ENCODE measurements at places on chromosomes 2 and 18.

- DNase-seq: no peak
These were observed 455 bp upstream of the AGAP1 start for GRCh38 chr2:235493402-235493774.

DNA sequence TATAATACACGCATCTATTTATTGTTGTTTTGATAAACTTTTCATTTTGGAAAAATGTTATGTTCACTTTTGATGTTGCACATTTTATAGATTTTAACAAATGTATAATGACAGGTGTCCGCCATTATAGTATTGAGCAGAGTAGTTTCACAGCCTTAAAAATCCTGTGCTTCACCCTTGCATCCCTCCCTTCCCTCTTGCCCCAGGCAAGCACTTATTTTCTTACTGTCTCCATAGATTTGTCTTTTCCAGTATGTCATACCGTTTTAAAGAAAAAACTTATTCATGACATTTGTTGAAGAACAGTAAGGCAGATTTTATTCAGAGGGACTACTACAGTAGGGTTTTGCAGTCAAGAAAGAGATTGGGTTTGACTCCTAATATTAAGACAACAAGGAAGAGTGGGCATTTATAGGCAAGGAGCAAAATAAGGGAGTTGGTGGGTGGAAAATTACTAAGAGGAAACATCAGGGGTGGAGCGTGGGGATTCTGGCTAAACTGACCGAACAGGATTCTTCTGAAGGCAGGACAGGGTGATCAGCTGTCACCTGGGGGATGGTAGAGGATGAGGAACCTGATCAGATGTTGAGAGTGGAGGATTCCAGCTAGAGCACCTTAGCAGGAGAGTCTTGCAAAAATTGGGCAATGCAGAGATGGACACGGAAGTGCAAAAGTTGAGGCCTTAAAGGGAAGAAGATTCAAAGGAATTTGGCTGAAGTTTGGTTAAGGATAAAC, 108.8 kb downstream of the NCK2 start:
- DNase-seq: no peak

GRCh38 chr18:51011709-51012108, 18.3 kb upstream of the SMAD4 start:
- DNase-seq: no peak

GRCh38 chr18:55861266-55861665, 273.3 kb upstream of the TCF4 start:
- no peak for DNase-seq

DNA sequence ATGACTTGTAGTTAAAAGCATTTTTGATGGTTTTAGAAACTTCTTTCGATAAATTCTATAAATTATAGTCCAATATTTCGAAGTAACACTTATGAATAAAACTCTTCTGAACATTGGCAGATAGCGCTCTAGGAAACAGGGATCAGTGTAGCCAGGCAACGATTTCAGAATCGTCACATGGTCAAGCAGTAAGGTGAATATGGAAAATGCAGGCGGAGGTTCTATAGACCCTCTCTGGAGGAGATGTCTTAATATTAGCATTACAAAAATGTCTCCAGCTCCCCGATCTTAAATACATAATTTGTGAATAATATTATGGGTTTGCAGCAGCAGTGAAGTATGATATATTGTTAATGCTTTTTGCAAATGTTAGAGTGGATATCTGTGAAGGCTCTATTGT, 310.3 kb downstream of the SS18 start:
- no peak for DNase-seq

- no peak for DNase-seq
These were observed 25.8 kb downstream of the CIB4 start for GRCh38 chr2:26615336-26615859.

- DNase-seq: no peak
These were observed 567 bp downstream of the VWA3B start for GRCh38 chr2:98087447-98088020.

GRCh38 chr18:11818486-11819203, 32.6 kb upstream of the CHMP1B start:
- DNase-seq: no peak

DNA sequence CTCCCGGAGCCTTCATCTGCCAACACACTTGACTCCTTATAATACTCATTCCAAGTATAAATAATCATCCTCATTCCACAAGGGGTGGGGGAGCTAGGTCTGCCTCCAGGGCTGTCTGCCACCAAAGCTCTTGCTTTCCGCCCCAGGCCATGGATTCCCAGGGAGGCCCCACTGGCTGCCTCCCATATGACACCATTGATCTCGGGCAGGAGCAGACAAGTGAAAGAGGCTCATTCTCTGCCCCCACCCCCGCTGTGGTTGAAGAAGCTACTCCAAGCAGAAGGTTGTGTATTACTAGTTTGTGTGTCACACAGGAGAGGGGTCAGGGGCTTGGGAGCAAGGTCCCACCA, 99.5 kb downstream of the MRO start:
- DNase-seq: no peak

- no peak for DNase-seq
These were observed 7.5 kb upstream of the MOCOS start for GRCh38 chr18:36179562-36180355.

DNA sequence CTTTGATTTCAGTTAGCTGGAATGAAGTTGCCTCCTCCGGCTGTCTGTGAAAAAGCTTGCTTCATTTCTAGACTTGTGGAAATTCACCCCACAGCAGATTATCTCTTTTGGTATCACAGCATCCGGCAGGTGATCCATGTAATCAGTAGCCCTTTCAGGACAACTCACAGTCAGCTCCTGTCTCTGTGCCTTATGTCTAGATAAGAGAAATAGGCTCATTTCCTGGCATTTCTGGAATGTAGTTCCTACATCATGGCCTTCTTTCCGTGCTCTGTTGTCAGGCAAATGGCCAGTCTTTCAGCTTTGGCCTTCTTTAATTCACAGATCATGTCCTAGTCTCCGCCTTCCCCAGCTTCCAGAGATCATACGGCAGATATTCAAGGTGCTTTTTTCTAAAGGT, 455.4 kb downstream of the NUP35 start:
- DNase-seq: no peak

- no peak for DNase-seq
These were observed 50.4 kb downstream of the CTAGE1 start for GRCh38 chr18:22367303-22367702.

GRCh38 chr18:22221350-22221749, 52.0 kb downstream of the GATA6 start:
- DNase-seq: no peak

- DNase-seq: no peak
These were observed 185.0 kb upstream of the HS6ST1 start for GRCh38 chr2:128503399-128504245.

DNA sequence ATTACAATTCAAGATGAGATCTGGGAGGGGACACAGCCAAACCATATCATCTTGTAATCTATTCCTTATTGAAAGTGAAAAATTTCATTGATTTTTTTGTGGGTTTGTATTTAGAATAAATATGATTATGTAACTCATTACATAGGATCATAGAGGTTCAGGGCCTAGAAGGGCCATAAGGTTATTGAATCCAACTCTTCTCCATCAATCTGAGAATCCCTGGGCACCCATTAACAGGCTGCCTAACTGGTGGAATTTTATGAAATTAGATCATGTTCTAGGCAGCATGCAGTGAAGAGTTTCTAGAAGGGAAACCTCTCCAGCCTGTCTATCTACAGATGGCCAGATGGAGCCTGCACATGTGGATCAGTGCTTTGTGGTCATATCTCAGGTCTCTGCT, 6.3 kb upstream of the APOB start:
- no peak for DNase-seq

GRCh38 chr2:18987592-18988073, 370.8 kb downstream of the OSR1 start:
- peak; percentile 80 for DNase-seq

- DNase-seq: no peak
These were observed 38.7 kb downstream of the KCNE4 start for GRCh38 chr2:223090540-223091235.

GRCh38 chr2:26628561-26629345, 12.4 kb downstream of the CIB4 start:
- DNase-seq: no peak

- DNase-seq: no peak
These were observed 65.8 kb downstream of the ALMS1 start for GRCh38 chr2:73451263-73451972.

GRCh38 chr2:3303583-3304406, 73.8 kb downstream of the EIPR1 start:
- DNase-seq: peak; percentile 81

DNA sequence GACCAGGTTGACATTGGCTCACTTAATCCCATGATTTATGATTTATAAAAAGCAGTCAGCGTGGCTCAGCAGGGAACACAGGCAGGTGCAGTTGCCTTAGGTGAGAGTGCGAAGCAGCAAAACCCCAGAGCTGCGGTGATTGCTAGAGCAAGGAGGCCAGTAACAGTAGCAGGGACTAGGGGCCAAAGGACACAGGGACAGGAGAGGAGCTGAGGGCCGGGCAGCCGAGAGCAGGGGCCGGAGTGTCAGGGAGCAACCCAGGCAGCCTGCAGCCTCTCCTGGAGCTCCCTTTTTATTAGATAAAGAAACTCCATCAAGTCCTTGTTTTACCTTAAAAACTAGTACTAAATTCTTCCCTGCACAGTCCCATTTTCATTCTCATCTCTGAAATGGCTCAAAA, 4.3 kb downstream of the MC2R start:
- DNase-seq: no peak

- no peak for DNase-seq
These were observed 6.0 kb upstream of the ALLC start for GRCh38 chr2:3651691-3652648.

DNA sequence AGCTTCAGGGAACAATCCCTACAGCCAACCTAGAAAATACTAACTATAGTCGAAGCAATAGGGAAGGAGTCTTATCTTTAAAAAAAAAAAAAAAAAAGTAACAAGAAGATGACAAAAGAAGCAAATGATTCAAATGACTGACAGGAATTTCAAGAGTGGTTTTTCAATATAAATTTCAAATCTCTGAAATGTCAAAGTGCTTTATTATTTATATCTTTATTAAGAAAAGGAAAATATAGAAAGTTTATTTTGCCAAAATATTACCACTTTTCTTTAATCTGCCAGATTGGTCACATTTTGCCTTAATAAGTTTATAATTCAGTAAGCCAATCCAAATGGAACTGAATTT, 63.5 kb upstream of the HNRNPA3 start:
- DNase-seq: no peak

DNA sequence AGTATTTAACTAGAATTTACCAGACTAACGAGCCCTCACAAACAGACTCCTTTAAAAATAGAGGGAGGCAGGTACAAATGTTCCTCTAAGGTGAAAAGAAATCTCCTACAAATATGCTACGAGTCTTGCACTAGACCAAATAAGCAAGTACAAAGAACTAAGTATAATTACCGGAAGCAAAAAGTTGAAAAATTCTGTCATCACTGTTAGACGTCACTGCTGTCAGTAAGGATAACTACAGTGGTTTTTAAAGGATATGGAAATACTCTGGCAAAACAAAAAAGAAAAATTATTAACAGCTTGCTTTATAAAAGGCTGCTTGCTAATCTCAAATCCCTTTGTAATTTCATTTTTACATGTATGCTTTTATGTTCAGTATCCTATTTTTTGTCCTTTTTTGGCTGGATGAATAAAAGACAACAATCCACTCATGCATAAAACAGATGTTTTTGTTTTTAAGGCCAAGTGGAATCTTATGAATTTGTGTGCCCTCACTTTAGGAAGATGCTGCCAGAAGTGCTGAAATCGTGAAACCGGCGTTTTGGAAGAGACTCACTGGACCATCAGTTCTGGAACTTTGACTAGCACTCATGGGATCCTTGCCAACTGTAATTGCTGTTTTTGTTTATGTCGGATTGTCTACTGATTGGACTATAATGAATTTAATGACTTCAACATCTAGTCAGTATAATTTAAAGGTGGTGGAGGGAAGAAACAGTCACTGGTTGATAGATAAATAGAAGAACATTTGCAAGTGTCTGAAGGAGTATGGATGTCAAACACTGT, 6.7 kb downstream of the ZNF521 start:
- no peak for DNase-seq

- peak; percentile 92 for DNase-seq
These were observed 17.8 kb downstream of the SMAD7 start for GRCh38 chr18:48932822-48933510.

DNA sequence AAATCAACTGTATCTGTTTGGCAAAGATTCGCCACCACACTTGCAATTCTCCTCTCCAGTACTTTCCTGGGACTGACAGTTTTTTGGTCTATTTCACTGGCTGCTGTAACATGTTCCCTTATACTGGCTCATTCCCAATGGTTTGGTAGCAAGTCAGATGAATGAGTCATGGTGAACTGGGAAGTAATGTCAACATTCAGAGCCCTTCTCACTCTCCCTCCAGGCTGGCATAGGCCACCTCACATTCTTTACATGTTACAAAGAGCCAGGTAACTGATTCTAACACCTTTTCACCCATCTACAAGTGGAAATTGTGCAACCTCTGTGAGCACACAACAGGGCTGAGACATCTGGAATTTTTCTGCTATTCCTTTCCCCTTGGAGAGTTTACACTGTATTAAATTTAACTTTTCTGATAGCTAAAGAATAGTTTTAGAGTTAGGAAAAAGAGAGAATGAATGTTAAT, 111.3 kb upstream of the TLK1 start:
- peak; percentile 82 for DNase-seq

DNA sequence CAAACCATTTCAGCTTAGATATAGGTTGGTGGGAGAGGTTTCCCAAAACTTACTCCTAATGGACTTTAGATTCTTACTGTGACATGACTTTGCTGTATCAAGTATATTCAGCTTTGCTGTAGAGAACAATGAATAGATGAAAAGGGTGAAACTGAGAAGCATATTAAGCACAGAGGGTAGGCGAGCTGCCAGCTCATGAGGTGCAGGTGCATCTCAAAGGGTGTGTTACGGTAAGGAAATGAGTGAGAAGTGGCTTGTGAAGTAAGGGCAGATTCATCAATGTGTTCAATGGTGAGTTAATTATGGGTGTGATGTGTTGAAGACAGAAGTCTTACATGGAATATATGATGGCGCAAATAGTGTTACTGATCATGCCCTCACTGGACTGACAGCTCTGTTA, 49.3 kb downstream of the CD8B2 start:
- no peak for DNase-seq

- no peak for DNase-seq
These were observed 100.4 kb downstream of the HIBCH start for GRCh38 chr2:190219186-190219585.

DNA sequence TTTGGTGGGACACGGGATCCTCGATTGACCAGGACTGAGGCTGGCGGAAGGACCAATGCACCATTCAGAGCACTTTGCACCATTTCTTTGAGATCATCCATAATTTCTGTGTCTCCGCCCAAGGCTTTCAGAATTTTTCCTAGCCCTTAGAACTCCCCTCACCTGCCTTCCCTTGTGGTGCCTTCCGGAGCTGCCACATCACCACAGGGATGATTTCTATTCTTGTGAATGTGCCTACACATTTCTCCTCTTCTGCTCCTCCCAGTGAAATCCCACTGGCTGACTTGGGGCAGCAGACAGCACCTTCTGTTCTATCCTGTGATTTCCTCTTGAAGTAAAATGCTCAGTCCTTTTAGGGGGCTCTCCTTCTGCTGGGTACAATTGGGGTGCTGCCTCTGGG, 11.2 kb downstream of the ACOXL start:
- no peak for DNase-seq
